ENCODE measurements at places on chromosomes 11 and 22.

DNA sequence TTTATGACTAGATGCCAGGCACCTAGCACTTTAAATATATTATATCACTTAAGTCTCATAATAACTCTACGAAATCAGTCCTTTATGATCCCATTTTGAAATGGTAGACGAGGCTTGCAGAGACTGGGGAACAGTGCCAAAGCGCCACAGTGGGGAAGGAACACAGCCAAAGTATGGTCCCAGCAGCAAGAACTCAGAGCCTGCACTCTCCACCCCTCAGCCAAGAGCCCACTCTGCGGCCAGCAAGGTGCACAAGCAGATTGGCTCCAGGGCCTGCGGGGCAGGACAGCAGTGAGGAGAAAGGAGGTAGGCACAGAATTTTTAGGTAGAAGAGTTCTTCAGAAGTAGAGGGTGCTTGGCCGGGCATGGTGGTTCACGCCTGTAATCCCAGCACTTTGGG is 61.4 kb downstream of the NRXN2 start:
- DNase-seq = no peak

GRCh38 chr11:109865548-109866186 is 227.5 kb upstream of the ZC3H12C start:
- no peak for DNase-seq

GRCh38 chr11:107682572-107682971 is 29.3 kb downstream of the SLN start:
- no peak for DNase-seq

DNA sequence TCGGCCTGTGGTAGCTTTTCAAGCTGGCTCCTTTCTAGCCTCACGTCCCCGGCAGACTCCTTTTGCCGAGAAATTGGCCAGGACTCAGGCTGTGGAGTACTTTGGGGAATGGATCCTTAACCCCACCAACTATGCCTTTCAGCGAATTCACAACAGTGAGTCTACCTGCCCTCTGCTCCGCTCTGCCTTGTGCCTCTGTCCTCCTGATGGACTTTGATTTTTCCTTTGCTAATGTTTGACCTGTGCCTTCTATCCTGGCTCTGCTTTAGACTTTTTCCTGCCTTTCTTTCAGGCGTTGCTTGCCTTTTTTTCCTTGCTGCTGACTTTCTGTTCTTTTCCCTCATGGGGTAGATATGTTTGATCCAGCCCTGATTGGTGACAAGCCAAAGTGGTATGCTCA is 12.5 kb downstream of the MADD start:
- no peak for DNase-seq

DNA sequence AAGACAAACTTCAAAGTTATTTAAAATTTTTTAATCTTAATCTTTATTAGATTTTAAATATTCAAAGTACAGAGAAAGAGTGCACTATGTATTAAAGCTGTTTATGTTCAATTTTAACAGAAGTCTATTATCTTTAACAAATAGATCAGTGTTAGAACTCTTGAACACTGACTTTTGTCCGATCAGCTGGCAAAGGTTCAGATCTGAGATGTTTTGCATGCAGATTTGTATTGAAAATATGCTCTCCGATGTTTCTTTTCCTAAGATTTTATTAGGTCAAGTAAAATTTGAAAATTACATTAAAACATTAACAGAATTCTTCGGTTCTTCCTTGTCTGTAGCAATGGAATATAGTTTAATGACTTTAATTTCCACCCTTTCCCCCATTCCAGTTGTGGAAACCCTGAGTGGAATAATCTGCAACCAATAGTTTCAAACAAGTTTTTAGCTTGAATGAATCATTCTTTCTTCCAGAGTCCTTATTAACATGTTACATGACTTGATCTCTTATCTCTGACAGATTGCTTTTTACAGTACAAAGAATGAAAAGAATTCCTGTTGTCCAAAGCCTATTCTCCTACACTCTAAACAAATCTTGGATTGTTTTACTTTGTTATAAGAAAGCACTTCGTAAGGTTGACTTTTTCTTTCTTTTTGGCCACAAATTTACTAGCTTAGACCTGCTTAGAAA is 11.4 kb upstream of the TCP11L1 start:
- no peak for DNase-seq

DNA sequence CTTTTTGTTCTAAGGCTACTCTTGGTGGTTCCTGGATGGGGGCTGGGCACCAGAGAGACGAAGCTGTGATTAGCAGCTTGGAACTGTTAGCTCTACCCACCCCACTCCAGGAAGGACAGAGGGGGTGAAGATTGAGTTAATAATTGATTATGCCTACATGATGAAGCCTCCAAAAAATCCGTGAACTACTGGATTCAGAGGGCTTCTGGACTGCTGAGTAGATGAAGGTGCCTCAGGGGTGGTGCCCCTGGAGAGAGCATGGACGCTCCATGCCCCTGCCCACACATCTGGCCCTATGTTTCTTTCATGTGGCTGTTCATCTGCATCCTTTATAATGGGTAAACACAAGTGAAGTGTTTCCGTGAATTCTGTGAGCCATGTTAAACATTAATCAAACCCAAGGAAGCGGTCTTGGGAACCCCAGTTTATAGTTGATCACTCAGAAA is 47.3 kb upstream of the CYP2D6 start:
- DNase-seq = no peak

DNA sequence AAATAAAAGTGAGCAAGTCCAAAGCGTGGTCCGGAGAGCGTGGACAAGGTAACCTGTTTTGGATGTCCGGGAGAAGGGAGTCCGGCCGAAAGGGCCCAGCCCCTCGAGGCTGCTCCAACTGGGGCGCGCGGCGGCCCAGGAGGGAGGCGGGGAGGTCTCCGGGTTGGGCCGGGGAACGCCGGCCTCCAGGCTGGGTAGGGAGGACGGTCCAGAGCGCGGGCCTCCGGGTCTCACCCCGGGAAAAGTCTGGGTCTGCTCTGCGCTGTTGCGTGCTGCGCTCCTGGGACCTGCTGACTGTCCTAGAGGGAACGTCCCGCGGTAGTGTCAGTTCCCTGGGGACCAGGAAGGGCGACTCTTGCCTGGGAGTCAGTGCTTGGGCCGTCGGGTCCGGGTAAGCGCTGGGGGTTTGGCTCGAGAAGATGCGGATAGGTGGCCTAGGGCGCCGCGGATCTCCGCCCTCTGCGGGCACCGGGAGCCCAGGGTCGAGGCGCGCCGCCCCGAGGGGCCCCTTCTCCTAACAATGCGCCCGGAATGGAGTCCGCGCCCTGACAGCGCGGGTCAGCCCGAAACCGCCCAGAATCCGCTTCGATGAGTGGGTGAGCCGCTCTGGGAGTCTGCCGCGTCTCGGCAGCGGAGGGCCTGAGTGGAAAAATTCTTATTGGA is 988 bp upstream of the FLI1 start:
- no peak for DNase-seq

- no peak for DNase-seq
Measured at GRCh38 chr11:103364687-103365086, 255.5 kb downstream of the DYNC2H1 start.

DNA sequence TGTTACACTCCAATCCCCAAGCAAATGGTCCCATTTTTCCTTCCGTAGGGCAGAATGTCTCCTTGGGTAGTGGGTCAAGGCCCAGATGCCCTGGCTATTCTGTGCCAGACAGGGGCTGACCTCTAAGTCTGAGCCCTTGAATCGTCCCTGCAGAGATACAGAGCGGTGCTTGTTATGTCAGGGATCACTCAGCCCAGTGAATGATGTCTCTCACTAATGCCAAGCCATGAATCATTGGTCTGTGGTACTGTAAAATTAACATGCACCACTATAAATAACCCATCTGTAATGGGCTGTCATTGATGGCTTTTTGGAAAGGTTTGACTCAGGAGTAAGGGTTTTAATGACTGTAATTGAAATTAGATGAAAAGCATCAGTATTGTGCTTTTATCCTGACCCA is 35.3 kb upstream of the KIRREL3 start:
- no peak for DNase-seq

- DNase-seq = no peak
Measured at GRCh38 chr11:41879214-41879613, 419.8 kb upstream of the LRRC4C start.

- DNase-seq = no peak
Measured at GRCh38 chr22:49765951-49766350, 61.7 kb downstream of the BRD1 start.

- DNase-seq = no peak
Measured at GRCh38 chr11:30006876-30007275, 10.0 kb downstream of the KCNA4 start.

DNA sequence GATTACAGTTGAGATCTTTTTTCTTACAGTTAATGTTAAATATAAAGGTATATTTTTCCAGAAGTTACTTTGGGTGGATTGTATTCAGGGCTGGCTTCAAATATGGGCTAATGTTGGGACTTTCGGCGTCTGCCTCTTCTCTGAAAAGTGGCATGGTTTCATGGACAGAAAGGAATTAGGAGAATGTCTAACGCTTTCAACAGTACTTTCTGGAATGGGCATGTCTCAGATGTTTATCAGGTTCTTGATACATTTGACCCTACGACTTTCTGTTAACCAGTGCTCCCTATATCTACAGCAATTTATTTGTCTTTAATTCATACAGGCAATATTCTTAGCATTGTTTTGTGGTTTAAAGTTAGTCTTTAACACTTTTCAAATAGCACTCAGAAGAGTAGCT is 33.7 kb downstream of the ZC3H12C start:
- no peak for DNase-seq

All from activated CD8-positive, alpha-beta memory T cell treated with anti-CD3 and anti-CD28 coated beads for 1 hour (primary cell).